ENCODE measurements at places on chromosomes 1 and 21.

DNA sequence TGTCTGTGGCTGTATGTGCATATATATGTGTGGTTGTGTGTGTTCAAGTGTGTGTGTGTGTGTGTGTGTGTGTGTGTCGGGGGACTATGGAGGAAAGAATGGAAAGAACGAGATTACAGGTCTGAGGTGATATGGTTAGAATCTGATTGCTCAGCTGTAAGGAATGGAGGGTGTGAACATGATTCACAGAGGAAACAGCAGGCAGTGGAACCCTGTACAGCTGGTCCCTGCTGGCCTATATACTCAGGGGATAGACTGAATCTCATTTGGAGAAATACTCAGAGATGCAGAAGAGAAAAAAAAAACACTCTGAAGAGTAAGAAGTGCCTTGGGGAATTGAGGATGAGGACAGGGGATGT lies 180.1 kb upstream of the ESRRG start:
- peak; percentile 56 for DNase-seq

- DNase-seq, result no peak
Measured at GRCh38 chr1:19872190-19872589, 10.0 kb upstream of the OTUD3 start.

DNA sequence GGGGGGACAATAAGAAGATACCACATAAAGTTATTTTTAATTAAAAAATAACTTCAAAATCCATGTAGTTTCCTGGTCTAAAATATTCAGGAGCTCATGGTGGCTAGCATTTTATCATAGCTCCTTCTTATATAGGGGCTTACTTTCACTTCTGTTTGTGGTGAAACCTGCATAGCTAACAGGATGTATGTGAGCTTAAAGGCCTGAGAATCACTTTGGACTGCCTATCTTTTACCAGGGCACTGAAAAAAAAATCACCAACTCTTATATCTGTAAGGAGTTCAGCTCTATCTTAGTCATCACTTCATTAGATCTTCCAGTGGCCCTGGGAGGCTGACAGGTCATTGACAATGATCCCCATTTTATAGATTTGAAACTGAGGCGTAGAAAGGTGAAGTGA lies 21.3 kb downstream of the UROD start:
- no peak for DNase-seq

DNA sequence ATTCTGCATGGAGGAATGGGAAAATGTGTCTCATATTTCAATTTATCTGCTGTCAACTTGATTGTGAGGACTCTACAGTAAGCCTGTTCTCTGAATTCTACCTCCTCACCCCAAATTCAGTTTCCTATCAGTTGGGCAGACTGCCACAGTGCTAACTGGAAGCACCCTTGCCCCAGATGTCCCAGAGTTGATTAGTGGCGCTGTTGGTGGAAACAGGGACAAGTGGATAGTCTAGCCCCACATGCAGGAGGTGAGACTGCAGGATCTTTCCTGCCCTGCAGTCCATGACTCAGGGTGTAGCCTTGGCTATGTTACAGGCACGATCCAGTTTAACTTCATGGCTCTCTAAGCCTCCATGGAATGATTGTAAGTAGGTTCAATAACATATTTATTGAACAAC lies 22.1 kb downstream of the ADAM30 start:
- DNase-seq, result no peak

DNA sequence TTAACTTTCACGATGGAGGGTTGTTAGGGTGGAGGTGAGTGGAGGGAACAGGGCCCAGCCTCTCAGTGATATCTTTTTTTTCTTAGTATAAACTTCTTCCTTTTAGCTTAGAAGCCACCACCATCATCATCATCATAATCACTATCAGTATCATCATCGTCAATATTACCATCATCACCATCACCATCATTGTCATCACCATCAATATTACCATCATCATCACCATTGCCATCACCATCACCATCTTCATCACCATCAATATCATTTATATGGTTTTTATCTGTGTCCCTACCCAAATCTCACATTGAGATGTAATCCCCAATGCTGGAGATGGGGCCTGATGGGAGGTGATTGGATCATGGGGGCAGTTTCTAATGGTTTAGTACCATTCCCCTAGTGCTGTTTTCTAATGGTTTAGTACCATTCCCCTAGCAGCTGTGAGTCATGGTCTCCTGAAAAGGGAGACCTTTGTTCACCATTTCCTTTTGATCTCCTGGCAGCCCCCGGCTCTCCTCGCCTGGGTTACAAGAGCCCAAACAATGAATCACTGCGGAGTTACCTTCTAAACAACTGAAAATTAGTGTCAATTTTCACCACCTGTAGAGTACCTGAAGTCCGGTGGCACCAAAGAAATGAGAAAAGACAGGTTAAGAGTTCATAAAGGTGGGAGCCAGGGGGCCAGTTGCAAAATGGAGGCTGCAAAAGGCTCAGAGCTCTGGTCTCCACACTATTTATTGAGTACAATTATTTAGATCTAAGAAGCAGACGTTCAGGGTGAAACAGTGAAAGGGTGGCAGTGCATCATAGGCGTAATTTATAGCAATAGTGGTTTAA lies 3.1 kb upstream of the PLA2G2E start:
- no peak for DNase-seq

GRCh38 chr1:235558621-235559169 lies 54.4 kb upstream of the B3GALNT2 start:
- DNase-seq, result no peak

DNA sequence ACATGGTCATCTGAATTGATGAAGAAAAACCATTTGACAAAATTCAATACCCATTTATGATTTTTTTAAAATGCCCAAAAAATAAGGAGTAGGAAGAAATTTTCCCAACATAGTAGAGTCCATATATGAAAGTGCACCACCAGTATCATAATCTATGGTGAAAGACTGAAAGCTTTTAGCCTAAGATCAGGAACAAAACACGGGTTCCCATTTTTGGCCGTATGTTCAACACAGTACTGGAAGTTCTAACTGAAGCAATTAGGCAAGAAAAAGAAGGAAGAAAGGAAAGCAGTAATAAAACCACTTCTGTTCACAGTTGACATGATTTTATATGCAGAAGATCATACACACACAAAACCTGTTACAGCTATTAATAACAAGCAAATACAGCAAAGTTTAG lies 227.8 kb upstream of the RAB4A start:
- DNase-seq, result no peak

GRCh38 chr1:71080230-71080738 lies 551 bp downstream of the ZRANB2 start:
- peak; percentile 12 for DNase-seq

GRCh38 chr1:240258910-240259309 lies 167.2 kb downstream of the FMN2 start:
- no peak for DNase-seq

DNA sequence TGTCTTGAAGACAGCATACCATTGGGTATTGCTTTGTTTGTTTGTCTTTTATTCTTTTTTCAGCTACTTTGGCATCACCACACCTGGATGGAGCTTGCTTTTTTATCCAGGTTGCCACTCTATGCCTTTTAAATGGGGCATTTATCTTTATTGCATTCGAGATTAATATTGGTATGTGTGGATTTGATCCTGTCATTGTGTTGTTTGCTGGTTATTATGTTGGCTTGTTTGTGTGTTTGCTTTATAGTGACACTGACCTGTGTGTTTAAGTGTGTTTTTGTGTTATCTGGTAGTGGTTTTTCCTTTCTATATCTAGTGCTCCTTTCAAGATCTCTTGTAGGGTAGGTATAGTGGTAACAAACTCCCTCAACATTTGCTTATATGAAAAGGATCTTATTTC lies 24.9 kb upstream of the KCNH1 start:
- DNase-seq, result no peak

DNA sequence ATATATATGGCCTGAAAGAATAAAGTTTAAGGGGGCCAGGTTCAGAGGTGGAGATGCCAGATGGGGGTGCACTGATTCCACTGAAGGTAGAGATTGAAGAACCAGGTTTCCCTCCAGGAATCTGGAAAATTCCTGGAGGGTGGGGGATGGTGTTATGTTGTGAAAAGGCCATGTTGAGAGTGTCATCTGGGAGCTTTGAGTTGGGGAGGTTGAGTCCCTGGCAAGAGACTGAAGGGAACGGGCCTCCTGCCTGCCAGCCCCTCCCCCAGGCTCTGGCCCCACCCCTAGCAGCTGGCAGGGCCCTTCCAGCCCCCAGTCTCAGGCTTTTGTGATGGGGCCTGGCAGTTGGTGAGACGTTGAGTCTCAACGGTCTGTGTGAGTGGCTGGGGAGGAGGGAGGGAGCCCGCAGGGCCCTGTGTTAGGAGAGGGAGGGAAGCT lies 4.1 kb downstream of the PTPRU start:
- peak; percentile 48 for DNase-seq

DNA sequence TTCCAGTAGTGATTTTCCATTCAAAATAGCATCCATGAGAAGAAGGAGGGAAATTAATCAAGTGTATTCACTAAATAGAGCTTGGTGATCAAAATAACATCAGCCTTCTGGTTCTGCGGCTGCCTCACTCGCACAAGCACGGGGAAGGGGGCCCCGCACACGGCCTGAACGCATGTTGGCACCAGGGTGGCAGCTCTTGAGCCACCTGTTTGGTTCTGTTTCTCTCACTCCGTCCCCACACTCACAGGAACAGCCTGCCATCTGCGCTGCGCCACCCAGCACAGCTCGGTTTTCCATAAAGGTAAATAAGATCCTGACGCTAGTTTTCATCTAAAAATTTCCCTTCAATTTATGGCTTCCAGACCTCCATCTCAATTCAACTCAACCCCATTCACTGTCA lies 49.4 kb downstream of the TIAM1 start:
- no peak for DNase-seq

- DNase-seq, result no peak
Measured at GRCh38 chr1:151425103-151425502, 25.7 kb downstream of the PSMB4 start.

GRCh38 chr1:40740039-40740996 lies 43.3 kb upstream of the KCNQ4 start:
- no peak for DNase-seq

DNA sequence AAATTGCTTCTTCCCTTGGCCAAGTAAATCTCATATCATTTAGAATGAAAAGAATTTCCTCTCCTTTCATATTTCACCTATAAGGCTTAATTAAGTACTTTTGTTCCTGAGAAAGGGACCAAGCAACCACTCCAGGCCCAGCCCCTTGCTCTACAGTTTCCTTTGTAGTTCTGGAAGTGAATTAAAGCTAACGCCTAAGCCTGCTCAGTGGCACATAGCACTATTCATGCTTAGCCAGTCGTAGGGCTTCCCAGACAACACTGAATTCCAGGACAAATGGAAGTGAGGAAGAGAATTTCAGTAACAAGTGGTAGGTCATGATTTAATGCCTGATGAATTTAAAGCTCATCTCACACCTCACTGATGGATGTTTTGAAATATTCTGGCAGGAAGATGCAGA lies 73.3 kb downstream of the RPAP2 start:
- no peak for DNase-seq

- DNase-seq, result no peak
Measured at GRCh38 chr1:54064299-54064698, 10.9 kb downstream of the TCEANC2 start.

DNA sequence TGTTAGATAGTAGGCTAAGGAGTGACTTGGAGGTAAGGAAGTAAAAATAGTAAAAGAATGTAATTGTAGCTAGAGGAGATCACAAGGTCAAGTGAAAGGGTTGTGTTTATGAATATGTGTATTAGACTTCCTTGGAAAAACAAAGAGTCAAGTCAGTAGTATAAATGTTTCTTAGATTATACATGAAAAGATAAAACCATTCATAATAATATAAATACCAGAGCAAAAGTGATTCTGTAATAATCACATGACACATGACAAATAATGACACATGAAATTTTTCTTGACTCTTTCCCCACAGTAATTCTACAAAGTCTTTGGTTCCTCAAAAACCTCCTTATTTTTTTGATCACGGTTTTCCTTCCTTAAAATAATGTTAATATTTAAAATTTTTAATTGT lies 56.4 kb downstream of the IVNS1ABP start:
- DNase-seq, result no peak

DNA sequence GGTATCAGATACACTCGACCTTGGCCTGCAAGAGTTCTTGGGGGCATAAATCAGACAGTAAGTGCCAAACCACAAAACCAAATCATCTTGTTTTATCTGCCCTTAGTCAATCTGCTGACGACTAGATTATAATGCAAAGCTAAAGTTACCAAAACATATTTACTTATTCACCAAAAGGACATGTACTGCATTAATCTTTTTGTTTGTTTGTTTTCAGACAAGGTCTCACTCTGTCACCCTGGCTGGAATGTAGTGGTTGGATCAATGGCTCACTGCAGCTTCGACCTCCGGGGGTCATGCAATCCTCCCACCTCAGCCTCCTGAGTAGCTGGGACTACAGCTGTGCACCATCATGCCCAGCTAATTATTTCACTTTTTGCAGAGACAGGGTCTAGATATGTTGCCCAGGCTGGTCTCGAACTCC lies 114.7 kb downstream of the APP start:
- DNase-seq, result no peak
